ENCODE measurements at places on chromosomes 16 and 17.

GRCh38 chr17:49687878-49688491 is 10.1 kb upstream of the SPOP start:
- no peak for DNase-seq

DNA sequence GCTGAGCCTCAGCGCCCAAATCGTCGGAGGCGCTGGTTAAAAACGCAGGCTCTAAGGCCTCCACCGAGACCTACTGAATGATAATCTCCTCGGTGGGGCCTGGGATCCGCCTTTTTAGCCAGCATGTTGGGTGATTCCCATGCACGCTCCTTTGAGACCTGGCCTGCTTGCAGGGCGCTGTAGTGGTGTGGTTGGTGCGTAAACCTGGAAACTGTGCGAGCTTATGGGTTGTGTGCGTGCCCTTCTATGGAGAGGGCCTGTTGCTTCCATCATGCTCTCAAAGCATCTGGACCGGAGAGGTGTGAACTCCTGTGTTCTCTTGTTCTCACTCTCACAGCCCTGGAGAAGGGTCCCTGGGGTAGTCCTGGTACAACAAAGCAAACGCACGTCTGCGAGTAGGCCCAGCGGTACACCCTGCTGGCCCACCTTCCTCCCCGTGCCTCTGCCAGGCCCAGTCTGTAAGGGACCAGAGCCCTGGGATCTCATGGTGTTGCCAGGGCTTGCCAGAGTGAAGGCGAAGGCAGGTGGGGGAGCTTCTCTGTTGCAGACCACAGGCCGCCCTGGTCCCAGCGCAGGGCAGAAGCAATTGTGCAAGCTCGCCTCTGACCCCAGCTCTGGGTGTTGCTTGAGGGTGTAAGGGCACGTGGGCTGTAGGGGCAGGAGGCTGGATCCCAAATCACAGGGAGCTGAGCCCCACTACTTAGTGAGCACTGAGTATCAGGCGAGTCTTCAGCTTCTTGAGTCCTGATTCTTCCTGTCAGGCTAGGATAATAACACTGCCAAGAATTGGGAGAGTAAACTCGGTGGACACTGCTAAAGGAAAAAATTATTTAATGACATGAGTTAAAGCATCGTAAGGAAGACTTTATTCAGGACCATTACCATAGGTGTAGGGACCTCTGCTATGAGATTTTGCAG is 879 bp upstream of the LRRC75A start:
- no peak for DNase-seq

DNA sequence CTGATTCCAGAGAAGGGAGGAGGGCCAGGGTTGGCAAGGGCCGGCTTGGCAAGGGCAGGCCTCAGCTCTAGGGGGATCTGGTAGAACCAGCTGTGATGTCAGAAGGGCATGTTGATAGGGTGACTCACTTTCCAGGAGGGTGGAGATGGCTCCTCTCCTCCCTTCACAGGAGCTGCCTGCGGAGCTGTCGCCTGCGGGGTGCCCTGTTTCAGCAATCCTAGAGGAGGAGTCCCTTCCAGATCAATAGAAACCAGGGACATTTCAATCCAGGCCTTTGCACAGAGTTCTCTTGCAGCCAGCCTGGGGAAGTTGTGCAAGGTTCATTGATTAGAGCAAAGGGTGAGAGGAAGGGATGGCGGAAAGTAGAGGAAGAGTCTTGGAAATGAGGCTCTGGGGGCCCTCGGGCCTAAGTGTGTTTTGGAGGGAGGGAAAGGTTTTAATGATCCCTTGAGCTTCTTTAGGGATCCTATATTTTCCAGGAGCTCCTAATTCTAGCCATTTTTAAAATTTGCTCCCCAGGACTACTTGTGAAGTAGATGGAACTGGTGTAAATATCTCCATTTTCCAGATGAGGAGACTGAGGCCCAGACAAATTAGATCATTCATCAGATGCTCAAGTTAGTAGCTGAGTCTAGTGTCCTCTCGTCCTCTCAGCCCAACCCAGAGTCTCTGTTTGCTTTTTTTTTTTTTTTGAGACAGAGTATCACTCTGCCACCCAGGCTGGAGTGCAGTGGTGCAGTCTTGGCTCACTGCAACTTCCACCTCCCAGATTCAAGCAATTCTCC is 24.8 kb upstream of the CSNK2A2 start:
- no peak for DNase-seq

DNA sequence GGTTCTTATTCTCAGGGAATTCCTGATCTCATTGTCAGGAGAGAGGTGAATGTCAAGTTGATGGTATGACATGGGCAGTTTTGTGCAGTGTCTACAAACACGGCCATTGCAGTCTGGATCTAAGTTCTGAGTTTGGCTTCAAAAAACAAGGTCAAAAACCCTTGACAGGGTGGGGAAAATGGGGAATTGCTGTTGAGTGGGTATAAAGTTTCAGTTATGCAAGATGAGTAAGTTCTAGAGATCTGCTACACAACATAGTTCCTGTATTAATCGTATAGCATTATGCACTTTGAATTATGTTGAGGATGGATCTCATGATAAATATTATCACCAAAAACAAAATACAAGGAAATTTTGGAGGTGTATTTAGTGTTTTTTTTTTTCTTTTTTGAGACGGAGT is 36.6 kb upstream of the CARMIL2 start:
- DNase-seq = no peak
